ENCODE measurements at places on chromosomes 2 and 18. TPM values are rescaled to one million over a fixed set of nuclear protein-coding genes. Genes with fewer than 3 reads are reported as not detected.

DNA sequence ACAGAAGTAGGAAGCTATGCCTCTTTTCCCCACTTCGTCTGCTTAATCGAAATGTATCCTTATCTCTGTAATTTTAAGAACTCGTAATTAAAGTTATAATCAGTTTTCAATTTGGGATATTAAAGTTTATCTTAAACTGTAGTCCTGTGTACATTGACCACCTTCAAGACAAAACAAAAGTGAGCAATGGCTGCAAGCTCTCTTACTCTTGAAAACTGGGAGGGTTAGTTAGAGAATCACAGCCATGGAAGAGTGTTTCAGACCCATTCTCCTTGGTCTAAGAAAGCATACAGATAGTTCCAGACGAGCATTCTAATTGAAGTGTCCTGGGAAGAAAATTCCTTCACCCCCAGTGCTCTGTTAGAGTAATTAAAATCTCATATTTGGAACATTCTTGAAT, 2.0 kb downstream of the KCMF1 start:
- H3K36me3 ChIP-seq = peaks cover 28% of the 10 kb centered on the region
- DNase-seq = no peak
- H3K27me3 ChIP-seq = no peaks in the 10 kb centered on the region
- H3K4me1 ChIP-seq = peaks cover 48% of the 10 kb centered on the region

The UNC80 gene
- total RNA-seq = not detected

DNA sequence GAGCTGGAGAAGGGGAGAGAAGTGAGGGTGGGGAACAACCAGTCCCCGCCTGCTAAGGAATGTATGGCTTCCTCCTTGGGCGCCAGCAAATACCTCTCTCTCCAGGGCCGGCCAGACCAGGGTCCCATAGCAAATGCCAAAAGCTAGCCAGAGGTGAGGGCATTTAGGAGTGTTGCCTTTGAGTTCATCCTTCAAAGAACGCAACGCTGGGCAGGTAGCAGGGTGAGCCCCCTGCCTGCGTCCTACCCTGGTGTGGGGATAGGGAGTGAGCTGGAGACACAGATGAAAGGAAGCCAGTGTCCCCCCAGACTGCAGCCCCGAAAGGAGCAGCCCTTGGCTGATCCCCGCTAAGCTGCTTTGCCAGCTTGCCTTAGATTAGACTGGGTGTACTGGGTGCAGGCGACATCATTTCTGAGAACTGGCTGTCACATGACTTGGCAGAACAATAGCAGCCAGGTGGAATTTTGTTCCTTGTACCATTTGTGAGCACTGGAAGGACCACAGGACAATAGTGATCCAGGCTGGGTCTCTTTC, 40.4 kb downstream of the KLHL29 start:
- no peaks in the 10 kb centered on the region for H3K36me3 ChIP-seq
- DNase-seq = no peak
- no peak overlapping the region for H3K27ac ChIP-seq
- no peaks in the 10 kb centered on the region for H3K4me1 ChIP-seq

The KHK gene
- total RNA-seq = 12.4 TPM

- no peak overlapping the region for H3K4me3 ChIP-seq
- no peak overlapping the region for H3K27ac ChIP-seq
- DNase-seq = no peak
- no peaks in the 10 kb centered on the region for H3K36me3 ChIP-seq
These were observed 98.6 kb downstream of the CALCRL start for GRCh38 chr2:187349326-187349944.

- H3K27ac ChIP-seq = no peak overlapping the region
- no peak for DNase-seq
- H3K36me3 ChIP-seq = no peaks in the 10 kb centered on the region
- H3K4me1 ChIP-seq = peaks cover 14% of the 10 kb centered on the region
These were observed 200.4 kb downstream of the MREG start for GRCh38 chr2:215812966-215813365.

The TYW5 gene
- total RNA-seq = 13.9 TPM

Measured in activated T-helper 1 cell treated with anti-CD3 and anti-CD28 coated beads, Interleukin-12 subunit alpha, Interleukin-12 subunit beta, Interleukin-2, Interleukin-4 antibody, amounts not matched to agents 30 ng/mL and 10 ng/mL and 1 ng/mL, durations not matched to agents 14 hours and 24 hours and 36 hours (primary cell).